Peyer's patch (tissue), 4 donors: ENCODE measurements at places on chromosomes 12 and 14. TPM values are rescaled to one million over a fixed set of nuclear protein-coding genes. Genes with fewer than 3 reads are reported as not detected.

DNA sequence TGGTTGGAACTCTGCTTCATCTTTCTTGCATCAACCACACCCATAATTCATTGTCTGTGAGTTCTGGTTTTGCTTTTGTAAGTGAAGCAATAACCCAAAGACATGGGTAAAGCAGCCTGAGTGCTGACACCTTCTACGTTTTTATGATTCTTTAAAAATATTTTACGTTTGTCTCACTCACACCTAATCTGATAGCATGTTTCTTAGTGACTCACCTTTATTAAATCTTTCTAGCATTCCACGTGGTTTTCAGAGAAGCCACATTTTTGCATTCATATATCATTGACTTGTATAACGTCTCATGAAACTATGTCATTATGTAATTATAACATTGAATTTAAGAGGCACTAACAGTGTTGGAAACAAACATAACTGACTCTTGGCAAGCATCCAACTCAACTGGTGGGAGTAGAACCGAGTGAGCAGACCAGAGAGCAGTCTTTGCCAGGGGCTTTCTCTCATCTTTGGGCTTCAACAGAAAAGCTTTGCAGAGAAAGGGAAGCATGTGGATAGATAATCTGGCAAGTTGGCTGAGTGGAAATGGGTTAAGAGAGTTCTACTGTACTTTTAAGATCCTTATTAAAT, 118.8 kb downstream of the TPH2 start:
- no peak for DNase-seq

DNA sequence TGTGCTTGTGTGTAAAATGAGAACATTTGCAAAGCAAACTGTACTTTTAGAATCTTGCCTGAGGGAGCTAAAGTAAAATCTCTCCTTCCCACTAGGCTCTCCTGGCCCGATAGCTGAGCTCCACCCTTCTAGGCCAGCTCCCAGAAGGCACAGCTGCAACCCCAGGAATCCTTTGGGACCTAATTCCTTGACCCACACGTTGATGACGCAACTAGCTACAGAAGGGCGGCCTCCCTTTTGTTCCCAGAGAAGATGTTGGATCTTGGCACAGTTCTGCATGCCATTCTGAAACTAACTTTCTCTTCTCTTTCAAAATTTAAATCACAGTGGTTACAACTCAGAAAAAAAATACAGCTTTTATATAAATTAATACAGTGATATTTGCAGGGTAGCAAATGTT, 268.1 kb downstream of the EGLN3 start:
- DNase-seq, result no peak

GRCh38 chr14:54278087-54278486, 118.7 kb upstream of the CDKN3 start:
- no peak for DNase-seq

DNA sequence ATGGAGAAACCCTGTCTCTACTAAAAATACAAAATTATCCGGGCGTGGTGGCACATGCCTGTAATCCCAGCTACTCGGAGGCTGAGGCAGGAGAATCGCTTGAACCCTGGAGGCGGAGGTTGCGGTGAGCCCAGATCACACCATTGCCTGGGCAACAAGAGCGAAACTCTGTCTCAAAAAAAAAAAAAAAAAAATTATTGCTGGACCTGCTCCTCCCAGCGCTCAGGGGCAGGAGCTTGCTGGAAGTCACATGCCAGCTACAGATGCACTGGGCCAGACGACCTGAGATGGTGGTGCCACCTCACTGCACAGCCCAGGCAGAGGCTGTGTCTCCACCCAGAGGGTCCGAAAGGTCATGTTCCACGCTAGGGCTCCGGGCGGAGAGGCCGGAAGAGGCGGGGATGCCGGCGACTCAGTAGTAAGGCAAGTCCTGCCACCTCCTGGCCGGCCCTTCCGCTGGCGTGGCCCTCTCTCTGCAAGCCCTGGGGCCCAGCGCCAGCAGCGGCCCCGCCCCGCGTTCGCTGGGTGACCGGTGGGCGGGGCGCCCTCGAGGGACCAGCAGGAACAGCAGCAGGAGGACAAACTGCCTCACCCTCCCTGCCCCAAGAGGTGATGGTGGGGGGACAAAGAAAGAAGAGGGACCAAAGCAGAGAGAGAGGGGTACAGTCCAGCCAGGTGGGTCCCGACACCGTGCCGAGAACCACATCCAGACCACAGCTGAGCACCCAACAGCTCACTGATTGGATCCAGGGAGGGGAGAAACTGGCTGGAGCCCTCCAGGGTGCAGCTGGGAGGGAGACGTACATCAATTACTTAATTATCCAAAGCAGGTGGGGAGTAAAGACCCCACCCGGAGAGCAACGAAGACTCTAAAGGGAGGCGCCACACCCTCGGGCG, 3.6 kb upstream of the RHOF start:
- DNase-seq, result no peak

KRT73 gene
- total RNA-seq, result 0.40 TPM

MGST1 gene
- total RNA-seq, result 183 TPM

ORAI1 gene
- total RNA-seq, result 10.5 TPM

CD163 gene
- total RNA-seq, result 14.4 TPM

- no peak for DNase-seq
These were observed 444.9 kb downstream of the TRHDE start for GRCh38 chr12:72717036-72717435.

GRCh38 chr14:82449926-82450468, 916.3 kb upstream of the SEL1L start:
- DNase-seq, result no peak

- no peak for DNase-seq
These were observed 449.7 kb downstream of the TMTC2 start for GRCh38 chr12:83136411-83136810.
